ENCODE measurements at places on chromosomes 2 and 18.

GRCh38 chr18:33611525-33612135, 33.6 kb downstream of the ASXL3 start:
- DNase-seq: no peak

GRCh38 chr18:63199743-63200241, 119.8 kb downstream of the BCL2 start:
- no peak for DNase-seq

GRCh38 chr2:52936029-52936428, 831.6 kb upstream of the CHAC2 start:
- no peak for DNase-seq

DNA sequence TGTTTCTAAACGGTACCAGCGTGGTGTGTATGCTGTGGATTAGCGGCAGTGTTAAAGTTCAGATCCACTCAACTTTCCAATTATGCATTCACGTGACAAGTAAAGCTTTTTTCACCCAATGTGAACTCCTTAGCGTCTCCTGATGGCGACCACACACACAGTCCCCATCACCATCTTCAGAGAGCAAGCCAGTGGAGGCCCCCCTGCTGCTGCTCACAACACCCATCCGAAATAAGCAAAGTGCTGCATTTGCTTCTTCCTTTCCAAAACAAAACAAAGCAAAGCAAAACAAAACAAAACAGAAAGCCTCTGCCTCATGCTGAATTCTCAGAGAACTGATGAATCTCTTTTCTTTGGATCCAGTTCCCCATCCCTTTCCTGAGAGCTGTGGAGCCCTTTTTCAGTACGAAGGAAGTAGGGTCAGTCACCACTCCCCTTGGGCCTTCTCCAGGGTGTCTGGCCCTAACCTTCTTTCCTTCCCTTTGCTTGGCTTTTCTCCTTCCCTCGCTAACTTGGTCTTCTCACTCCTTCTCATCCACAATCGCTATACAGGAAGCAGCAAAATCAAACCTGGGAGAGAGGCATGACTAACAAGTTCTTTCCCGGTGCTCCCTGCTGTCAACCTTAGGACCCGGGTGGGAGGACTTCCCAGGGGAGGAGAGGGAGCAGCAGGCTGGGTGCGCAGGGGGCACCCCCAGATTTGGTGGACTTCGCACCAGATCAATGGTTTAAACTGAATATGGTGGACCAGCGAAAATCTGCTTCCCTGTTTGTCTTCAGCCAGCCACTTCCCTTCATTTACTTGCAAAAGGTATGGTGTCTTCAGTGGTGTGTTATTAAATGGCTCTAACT, 56.0 kb downstream of the NRP2 start:
- DNase-seq: no peak

DNA sequence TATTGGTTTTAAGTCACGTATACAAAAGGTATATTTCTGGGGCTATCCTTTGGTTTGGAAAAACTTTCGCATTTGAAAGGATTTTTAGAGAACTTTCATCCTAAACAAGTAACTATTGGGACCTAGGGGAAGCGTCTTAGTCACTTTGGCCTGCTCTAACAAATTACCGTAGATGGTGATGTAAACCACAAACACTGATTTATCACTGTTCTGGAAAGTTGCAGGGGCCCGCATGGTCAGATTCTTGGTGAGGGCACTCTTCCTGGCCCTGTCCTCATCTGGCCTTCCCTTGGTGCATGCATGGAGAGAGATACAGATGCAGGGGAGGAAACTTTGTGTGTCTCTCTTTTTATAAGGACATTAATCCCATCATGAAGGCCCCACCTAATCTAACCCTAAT, 49.1 kb upstream of the ANKRD62 start:
- DNase-seq: no peak

- DNase-seq: no peak
Measured at GRCh38 chr2:218256612-218257350, 4.0 kb upstream of the GPBAR1 start.

Measured in ureter (tissue), 1 donor.